ENCODE measurements at places on chromosomes 6 and 20. TPM values are rescaled to one million over a fixed set of nuclear protein-coding genes. Genes with fewer than 3 reads are reported as not detected.
A peak's percentile ranks its signal among the peaks of the same experiment; 100 is the strongest.

GRCh38 chr20:57471496-57472372, 53.2 kb downstream of the CTCFL start:
- no peak for DNase-seq

- DNase-seq, result no peak
Observed at GRCh38 chr6:110812719-110813118, 2.5 kb downstream of the CDK19 start.

DNA sequence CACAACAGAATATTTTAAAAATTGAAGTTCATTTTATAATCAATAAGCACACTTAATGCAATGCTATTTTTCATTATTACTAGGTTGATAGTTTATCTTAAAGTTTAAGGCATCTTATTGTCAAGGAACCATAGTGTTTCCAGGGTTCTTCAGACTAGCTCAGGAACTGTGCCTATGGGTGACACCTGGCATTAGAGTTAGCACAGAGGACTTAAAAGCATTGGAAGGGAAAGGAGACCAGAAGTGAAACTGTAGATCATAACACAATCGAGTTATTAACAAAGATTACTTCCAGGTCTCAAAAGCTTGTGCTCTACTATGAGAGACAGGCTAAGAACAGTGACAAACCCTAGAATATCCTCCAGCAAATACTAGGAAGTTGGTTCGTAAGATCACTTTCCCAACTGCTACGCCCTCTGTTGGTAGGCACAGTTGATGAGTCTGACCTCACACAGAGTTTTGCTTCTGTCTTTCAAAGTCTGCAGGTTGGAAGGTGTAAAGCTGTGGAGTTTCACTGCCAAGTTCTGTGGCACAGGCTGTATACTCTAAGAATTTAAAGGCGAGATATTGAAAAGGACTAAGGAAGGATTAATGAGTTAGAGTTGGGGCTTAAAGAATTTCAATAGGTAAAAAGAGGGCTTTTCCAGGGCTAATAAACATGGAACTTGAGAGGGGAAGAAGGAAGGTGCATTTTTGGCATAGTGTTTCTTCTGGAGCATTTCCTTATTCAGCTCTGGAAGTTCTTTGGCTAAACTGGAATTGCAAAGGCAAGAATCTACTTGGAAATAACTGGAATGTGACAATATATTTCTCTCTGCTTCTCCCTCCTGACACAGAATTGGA, 531.3 kb upstream of the JAG1 start:
- DNase-seq, result peak; percentile 76

GRCh38 chr6:109579361-109579760, 96.3 kb upstream of the ZBTB24 start:
- peak; percentile 70 for DNase-seq

- DNase-seq, result no peak
Observed at GRCh38 chr6:141140905-141141304, 991.8 kb upstream of the GJE1 start.

GRCh38 chr20:54013471-54013870, 56.9 kb downstream of the BCAS1 start:
- no peak for DNase-seq

DNA sequence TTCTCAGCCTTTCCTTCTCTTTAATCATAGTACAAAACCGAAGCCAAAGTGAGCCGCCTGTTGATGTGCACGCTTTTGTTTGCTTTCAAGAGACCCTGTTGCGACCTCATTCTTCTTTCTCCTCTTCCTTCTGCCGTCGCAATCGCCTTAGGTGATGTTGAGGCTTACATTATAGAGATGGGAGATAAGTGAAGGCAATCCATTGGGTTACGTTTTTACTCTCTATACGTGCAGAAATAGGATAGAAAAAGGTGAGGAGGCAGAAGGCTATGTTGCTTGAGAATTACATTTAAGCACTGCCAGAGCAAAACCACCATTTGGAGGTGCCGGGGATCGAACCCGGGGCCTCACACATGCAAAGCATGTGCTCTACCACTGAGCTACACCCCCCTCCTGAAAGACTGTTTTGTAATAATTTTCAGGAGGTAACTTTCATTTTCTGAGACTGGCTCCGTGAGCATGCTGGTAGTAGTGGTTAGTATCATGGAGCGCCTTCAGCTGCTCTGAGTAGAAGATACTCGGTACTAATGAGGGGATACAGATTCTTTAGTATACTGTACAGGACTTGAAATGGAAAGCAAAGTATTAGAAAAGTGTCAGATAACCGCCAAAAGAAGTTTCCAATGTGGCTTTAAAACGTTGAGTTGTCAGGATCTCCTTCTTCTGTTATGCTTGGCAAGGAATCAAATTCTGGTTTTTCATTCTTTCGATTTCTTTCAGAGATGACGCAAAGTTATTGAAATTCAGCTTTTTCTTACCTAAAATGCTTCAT, 165.6 kb downstream of the TRIM27 start:
- peak; percentile 60 for DNase-seq

DNA sequence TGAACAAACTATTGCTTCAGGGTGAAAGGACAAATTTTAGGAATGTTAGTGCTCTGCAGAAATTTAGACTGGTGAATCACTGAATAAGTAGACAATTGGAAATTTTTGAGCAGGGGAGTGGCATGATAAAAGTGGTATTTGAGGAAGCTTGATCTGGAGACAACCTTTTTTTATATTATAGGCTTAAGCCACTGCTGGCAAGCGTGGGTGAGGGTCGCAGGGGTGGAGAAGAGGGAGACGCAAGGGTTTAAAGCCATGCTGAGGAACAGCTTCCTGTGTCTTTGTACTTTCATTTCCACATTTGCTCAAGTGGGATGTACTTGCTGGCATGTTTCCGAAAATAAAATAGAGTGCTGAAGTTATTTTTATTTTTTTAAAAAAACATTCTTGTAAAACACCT, 23.7 kb downstream of the NCOA7 start:
- DNase-seq, result no peak

- peak; percentile 6 for DNase-seq
Observed at GRCh38 chr20:57170343-57170742, 96.1 kb downstream of the BMP7 start.

GRCh38 chr6:90574610-90575009, 12.3 kb downstream of the MAP3K7 start:
- no peak for DNase-seq

GRCh38 chr6:57224769-57225515, 2.8 kb upstream of the RAB23 start:
- peak; percentile 36 for DNase-seq

GRCh38 chr20:22352019-22352418, 232.4 kb downstream of the FOXA2 start:
- DNase-seq, result no peak

- DNase-seq, result peak; percentile 26
Observed at GRCh38 chr6:15481390-15482291, 181.2 kb downstream of the DTNBP1 start.

DNA sequence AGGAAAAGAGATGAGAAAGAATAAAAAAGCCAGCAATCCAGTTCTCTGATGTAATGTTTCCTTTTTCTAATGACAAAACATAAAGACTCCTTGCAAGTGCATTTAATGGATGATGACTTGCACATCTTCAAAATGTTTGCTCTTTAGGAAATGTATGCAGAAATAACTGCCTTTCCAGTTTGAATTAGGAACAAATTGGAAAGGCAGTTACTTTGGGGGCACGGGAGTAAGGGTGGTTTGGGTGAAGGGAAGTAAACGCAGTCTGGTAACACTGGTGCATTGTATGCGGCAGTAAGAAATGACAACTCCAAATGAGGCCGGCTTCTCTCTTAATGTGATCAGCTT, 57.6 kb upstream of the REV3L start:
- no peak for DNase-seq

- no peak for DNase-seq
Observed at GRCh38 chr6:88374553-88374952, 208.4 kb upstream of the CNR1 start.

GRCh38 chr20:23265226-23265625, 85.4 kb upstream of the NXT1 start:
- DNase-seq, result no peak

The SLC17A1 gene
- not detected for total RNA-seq

The BRD2 gene
- 57.1 TPM for total RNA-seq

The RAD21L1 gene
- total RNA-seq, result under 0.01 TPM

The PRPH2 gene
- total RNA-seq, result under 0.01 TPM

The HSD17B8 gene
- 76.4 TPM for total RNA-seq

The GPR6 gene
- total RNA-seq, result not detected

The CNBD2 gene
- total RNA-seq, result 1.8 TPM

The ZNF322 gene
- 13.7 TPM for total RNA-seq

The EFCAB8 gene
- under 0.01 TPM for total RNA-seq

The ZBP1 gene
- total RNA-seq, result not detected

The DLK2 gene
- 4.1 TPM for total RNA-seq

All from bronchial epithelial cell (primary cell).